ENCODE measurements at places on chromosomes 4 and X. TPM values are rescaled to one million over a fixed set of nuclear protein-coding genes. Genes with fewer than 3 reads are reported as not detected.

The NUP62CL gene
- total RNA-seq, result not detected

The ABCG2 gene
- 6.0 TPM for total RNA-seq

The SERPINA7 gene
- not detected for total RNA-seq

The HEPH gene
- 1.5 TPM for total RNA-seq

The HPGDS gene
- not detected for total RNA-seq

The MAML3 gene
- 7.0 TPM for total RNA-seq

The DDX53 gene
- total RNA-seq, result not detected

The ADGRG4 gene
- 0.10 TPM for total RNA-seq

The RTL9 gene
- not detected for total RNA-seq

The AKAP14 gene
- total RNA-seq, result not detected

The USP11 gene
- 13.3 TPM for total RNA-seq

The SPANXD gene
- not detected for total RNA-seq

The JADE3 gene
- total RNA-seq, result 5.2 TPM

The TSC22D3 gene
- total RNA-seq, result 9.5 TPM

The BMX gene
- 14.0 TPM for total RNA-seq

The PIR gene
- total RNA-seq, result 53.2 TPM

The LRCH2 gene
- total RNA-seq, result 3.3 TPM

The PPP2R2C gene
- not detected for total RNA-seq

The DCAF8L2 gene
- not detected for total RNA-seq

The NPY2R gene
- not detected for total RNA-seq

The PLS3 gene
- 439 TPM for total RNA-seq

The ZDHHC15 gene
- total RNA-seq, result not detected

The MAOB gene
- not detected for total RNA-seq

The ASMT gene
- total RNA-seq, result not detected

The CT45A9 gene
- not detected for total RNA-seq

The GAGE12G gene
- total RNA-seq, result not detected

The CETN2 gene
- 42.4 TPM for total RNA-seq
